ENCODE measurements at places on chromosomes 11 and 22.

DNA sequence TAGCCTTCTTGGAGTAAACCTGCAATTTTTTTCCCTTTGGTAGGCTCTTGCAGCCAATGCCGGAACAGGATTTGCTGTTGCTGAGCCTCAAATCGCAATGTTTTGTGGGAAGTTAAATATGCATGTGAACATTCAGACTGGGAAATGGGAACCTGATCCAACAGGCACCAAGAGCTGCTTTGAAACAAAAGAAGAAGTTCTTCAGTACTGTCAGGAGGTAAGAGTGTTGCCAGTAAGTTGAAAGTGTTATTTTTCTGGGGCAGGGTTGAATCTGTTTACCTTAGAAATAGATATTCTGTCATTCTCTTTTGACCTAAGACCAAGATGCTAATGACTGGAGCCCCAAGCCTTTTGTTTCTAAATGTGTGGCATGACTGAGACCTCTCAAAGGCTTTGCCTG is 39.7 kb downstream of the APLP2 start:
- DNase-seq, result no peak

DNA sequence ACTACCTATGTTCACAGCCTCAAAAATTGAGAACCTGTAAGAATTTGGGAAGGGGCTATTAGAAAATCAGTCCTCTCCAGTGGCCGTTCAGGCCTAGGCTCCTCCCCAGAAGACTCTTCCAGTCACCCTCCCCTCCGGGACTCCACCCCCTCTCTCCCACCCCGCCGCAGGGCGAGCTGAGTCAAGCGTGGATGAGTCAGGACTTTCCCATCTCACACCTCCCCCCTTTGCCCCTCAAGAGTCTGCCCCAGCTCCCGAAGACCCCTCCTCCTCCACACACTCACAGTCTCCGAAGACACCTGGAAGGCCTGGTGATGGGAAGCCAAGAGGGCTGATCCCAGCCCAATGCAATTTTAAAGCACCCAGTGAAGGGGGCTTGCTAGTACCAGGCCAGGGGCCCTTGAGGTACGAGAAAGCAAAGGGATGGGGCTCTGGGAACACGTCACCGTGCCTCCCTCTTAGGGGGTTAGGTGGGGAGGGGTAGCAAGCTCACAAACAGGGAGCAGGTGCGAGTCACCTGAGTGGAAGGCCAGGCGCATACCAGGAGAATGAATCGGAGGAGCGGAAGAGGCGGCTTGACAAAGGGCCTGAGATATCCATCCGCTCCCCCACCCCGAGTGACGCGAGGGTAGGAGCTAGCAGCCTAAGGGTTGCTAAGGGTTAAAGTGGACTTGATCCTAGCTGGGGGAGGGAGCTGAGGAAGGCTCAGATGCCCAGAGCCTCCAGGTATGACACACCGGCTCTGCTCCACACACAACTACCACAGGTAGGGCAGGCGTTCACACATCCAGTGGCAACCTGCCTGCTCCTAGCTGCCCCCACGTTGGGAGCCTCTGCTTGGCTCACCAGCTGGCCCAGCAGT is 13.6 kb downstream of the BCL9L start:
- DNase-seq, result no peak

DNA sequence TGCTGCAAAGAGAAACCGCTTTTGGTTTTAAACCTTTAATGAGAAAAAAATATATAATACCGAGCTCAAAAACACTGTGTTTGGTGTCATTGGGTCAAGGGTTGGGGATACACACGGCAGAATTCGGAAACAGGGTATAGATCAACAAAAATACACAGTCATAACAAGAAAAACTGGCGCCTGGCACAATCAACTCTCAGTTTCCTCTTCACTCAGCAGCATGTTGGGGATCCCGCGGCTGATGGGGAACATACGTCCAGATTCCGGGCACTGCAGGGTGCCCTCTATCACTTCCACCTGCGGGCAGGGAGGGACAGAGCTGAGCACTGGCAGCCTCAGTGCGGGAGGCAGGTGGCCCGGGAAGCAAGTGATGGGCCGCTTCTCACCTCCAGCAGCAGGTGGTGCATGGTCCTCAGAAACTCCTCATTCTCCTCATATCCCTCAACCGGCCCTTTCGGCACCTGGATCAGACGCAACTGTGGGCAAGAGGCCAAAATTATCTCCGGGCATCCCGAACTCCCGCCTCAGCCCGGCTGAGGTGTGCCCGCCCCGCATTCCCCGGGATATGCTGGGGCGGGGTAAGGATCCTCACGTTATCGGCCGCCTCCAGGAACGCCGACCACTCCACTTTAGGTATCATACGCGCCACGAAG is 561 bp downstream of the TRMT112 start:
- DNase-seq, result no peak

GRCh38 chr22:29912605-29913398 is 29.8 kb downstream of the MTMR3 start:
- no peak for DNase-seq

GRCh38 chr22:44097263-44098020 is 73.3 kb downstream of the PARVB start:
- DNase-seq, result no peak

GRCh38 chr11:122741613-122742300 is 86.2 kb downstream of the UBASH3B start:
- no peak for DNase-seq

DNA sequence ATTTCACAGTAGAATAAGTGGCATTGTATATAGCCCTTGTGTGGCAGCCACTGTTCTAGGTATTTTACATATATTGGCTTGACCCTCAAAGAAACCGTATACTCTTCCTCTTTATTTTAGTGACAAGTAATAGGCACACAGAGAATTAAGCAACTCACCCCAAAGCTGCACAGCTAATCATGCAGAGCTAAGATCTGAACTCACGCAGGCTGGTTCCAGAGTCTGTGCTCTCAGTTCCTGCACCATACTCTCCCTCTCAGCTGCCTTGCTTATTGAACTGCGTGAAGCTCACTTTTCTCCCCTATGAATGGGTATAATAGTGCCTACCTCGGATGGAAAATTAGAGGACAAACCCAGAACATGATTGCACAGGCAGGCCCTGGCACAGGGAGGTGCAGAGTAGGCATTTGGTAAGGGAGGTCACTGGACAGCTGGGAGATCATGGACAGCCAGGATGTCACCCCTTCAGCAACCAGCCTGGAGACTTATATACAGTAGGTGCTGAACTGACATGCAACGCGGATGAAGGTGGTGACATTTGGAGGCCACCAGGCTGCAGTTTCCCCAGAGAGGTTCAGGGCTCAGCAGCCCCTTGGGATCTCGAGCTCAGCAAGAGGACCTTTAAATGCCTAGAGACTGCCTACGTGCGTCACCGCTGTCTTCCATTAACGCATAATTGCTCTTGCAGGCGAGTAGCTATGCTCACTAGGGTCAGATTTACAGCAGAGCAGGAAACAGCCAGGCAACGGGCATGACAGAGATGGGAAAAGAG is 78.4 kb upstream of the TP53I11 start:
- DNase-seq, result no peak

GRCh38 chr11:3626250-3626960 is 15.4 kb downstream of the ART5 start:
- no peak for DNase-seq

DNA sequence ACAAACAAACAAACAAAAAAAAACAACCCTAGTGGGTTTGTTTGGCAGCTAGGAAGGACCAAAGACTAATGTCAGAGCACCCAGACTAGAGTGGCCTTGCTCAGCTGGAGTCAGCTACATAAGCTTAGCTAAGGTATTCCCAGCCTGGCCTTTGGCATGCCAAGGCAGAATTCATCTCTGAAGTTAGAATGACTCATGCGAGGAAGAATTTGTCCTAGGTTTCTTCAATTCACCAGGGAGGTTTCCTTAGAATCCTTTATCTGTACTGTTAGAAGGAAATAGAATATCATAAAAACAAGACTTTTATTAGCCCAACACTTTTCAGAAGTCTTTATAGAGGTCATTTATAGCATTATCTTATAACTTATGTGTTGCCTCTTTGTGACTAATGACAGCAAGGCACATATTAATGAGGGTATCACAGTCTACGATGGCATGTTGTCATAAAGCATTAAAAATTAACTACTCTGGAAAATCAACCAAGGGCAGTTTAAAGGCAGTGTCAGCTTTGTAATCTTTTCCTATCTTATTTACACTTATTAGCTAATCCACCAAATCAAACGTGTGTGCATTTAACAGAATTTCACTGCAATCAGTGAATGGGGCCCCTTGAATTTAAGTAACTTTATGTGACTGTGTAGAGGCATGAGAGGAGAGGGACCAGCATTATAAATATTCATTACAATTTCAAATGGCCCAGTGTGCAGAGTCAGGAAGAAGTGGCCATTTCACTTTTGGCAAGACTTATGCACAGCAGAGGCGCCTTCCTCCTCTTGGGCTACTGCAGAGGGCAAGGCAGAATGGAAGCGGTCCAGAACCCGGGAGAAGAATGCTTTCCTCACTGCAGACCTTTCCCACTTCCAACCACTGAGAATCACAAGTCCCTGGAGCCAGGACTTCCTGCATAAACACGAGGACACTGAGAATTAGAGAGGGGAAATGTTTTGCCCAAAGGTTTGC is 36.3 kb downstream of the SLC5A1 start:
- DNase-seq, result no peak

- no peak for DNase-seq
These were observed 23.6 kb downstream of the NARS2 start for GRCh38 chr11:78551066-78551465.
